ENCODE measurements at places on chromosomes 6 and 20. TPM values are rescaled to one million over a fixed set of nuclear protein-coding genes. Genes with fewer than 3 reads are reported as not detected.

FOXC1 gene
- 12.1 TPM for total RNA-seq

CYP39A1 gene
- 3.4 TPM for total RNA-seq

C20orf202 gene
- total RNA-seq: not detected

RHAG gene
- total RNA-seq: not detected

RAB44 gene
- total RNA-seq: not detected

GPLD1 gene
- 0.17 TPM for total RNA-seq

KCNB1 gene
- total RNA-seq: under 0.01 TPM

TRIM31 gene
- total RNA-seq: not detected

GGTLC1 gene
- total RNA-seq: not detected

MEI4 gene
- not detected for total RNA-seq

DNAH8 gene
- under 0.01 TPM for total RNA-seq

PEX3 gene
- 23.4 TPM for total RNA-seq

TOMM34 gene
- 22.2 TPM for total RNA-seq

WFDC10B gene
- not detected for total RNA-seq

ARMH2 gene
- not detected for total RNA-seq

MCHR2 gene
- not detected for total RNA-seq

CNBD2 gene
- total RNA-seq: 2.8 TPM

C6orf141 gene
- 42.3 TPM for total RNA-seq

TMEM14C gene
- 117 TPM for total RNA-seq

BCAS1 gene
- not detected for total RNA-seq

HSPA1B gene
- total RNA-seq: 68.8 TPM

CD109 gene
- 25.2 TPM for total RNA-seq

AVP gene
- total RNA-seq: not detected
